ENCODE measurements at places on chromosomes 7 and 10.

- no peak for DNase-seq
These were observed 633.9 kb upstream of the POT1 start for GRCh38 chr7:125563557-125563956.

DNA sequence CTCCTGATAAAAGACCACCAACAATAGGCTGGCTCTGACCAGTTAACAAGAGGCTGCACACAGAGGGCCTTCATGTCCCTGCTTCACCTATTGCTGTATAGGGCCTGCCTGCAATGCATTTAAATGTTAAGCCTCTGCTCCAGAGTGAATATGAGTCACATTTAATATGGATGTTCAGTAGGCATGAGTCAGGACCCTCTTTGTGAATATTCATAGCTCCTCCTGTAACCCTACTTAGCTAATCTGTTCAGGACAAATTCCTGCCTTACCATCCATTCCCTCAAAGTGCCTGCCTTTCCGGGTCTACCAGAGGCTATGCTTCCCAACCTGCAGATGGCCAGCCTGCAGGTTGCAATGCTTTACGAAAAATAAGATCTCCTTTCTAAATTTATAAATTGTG is 32.5 kb downstream of the ARHGAP22 start:
- no peak for DNase-seq

GRCh38 chr7:55104712-55105433 is 86.1 kb downstream of the EGFR start:
- DNase-seq, result no peak

GRCh38 chr7:1537535-1538412 is 7.3 kb downstream of the MAFK start:
- DNase-seq, result peak; percentile 87

- no peak for DNase-seq
These were observed 9.9 kb upstream of the MYO1G start for GRCh38 chr7:44988701-44989100.

GRCh38 chr7:2687338-2687869 is 598 bp upstream of the AMZ1 start:
- no peak for DNase-seq

DNA sequence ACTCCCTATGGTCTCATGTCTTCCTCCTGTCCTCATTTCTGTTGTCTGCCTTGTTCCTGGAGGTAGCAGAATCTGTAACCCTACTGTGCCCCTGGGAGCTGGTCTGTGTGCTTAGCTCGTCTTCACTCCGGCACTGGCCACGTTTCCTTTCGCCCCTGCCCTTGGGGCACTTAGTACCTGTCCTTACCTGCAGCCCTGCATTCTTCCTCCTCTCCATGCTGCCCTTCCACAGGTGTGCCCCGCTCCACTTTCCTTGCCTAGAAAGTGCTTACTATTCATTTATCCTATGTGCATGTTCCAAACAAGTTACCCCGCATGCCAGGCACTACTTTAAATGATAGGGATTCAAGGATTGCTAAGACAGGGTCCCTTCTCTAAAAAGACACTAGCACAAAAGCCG is 199.9 kb upstream of the ZMIZ1 start:
- DNase-seq, result no peak

GRCh38 chr7:36945612-36946400 is 221.5 kb upstream of the AOAH start:
- DNase-seq, result no peak

GRCh38 chr7:128672927-128673517 is 930 bp downstream of the GARIN1A start:
- DNase-seq, result no peak

DNA sequence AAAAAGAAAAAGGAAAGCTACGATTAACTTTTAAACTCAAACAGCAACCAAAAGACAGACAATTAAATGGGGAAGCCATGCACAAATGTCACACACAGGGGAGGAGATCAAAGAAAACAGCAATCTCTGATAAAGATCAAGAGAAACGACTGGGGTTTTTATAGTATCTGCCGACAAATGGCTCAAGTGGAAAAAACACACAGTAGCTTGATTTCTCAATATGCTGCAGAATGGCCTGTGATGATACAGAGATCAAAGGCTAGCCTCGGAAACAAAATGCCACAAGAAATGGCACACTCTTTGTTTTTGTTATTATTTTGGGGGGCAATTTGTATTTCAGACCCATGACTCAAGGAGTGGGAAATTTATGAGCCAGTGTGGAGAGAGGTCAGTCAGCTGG is 126.1 kb downstream of the TEX36 start:
- no peak for DNase-seq

DNA sequence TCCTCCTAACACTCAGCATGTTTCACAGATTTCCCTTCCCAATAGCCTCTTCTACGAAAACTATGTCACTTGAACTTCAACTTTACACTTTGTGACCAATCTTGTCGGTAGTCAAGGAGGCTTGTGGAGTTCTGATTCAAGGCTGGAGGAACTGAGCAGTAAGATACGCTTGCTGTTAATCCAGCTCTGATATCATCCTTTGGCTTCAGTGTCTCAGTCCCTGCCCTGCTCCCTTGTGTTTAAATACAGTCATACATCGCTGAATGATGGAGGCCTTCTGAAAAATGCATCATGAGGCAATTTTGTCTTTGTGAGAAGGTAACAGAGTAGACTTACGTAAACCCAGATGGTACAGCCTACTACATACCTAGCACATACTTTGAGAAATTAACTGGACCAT is 173.6 kb downstream of the RNF133 start:
- DNase-seq, result no peak

DNA sequence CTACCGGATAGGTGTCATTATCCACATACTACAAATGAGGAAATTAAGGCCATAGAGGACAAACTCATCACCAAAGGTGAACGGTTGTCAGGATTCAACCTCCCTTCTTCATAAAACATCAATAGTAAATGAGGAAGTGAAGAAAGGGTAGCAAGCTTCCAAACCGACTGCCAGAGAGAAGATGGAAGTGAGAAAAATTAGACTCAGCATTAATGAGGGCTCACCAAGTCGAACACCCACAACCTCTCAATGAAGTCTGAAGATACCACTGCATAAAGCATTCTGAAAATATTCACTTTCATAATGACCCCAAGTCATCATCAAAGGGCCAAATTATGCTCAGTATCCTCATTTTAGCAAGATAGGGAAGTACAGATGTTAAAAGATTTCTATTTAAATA is 29.6 kb downstream of the ABCB4 start:
- no peak for DNase-seq

GRCh38 chr10:132133449-132134240 is 53.1 kb upstream of the DPYSL4 start:
- no peak for DNase-seq

DNA sequence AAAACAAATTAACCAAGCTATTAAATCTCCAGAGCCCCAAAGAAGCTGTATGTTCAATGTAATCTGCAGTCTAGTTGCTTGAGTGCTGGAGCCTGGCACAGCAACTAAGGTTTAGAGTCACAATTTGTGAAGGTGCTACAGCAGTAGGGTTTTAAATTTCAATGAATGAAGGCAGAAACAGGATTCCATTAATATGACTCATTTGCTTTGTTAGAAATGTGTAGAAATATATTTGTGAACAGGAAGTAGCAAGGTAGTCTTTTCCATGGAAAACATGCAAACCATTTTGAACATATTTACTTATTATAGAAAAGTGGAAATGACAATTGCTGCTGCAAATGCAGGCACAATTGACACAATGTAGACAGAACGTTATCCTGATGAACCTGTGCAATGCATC is 149.0 kb upstream of the STEAP4 start:
- DNase-seq, result no peak

- no peak for DNase-seq
These were observed 110.1 kb downstream of the CYTH3 start for GRCh38 chr7:6162331-6162620.

- DNase-seq, result no peak
These were observed 674.5 kb upstream of the GALNT17 start for GRCh38 chr7:70457482-70457881.

DNA sequence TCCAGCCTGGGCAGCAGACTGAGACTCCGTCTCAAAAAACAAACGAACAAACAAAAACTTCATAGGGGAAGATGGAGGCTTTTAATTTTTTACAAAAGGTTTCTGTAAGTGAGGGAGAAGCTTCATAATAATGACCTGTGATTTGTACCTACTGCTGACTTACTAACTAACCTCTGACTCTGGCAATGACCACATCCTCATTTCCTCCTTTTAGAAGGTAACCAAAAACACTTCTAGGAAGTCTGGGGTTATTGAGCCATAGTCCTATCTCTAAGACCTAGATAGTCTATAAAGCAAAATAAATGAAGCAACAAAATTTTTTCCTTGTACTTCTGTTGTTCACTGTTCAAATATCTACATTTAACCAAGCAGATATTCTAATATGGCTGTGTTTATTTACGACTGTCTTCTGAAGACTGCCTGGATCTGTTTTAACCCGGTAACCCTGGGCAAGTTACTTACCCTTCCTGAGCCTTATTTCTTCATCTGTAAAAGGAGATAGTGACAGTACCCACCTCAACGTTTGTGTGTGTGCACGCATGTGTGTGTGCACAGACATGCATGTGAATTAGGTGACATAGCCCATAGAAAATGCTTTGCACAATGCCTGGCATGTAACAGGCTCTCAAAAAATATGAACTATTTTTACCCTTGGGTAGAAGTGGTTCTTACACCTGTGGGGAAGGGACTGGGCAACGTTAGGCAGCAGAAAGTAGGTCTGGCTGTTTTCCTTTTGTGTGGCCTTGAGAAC is 30.8 kb upstream of the SMNDC1 start:
- no peak for DNase-seq

DNA sequence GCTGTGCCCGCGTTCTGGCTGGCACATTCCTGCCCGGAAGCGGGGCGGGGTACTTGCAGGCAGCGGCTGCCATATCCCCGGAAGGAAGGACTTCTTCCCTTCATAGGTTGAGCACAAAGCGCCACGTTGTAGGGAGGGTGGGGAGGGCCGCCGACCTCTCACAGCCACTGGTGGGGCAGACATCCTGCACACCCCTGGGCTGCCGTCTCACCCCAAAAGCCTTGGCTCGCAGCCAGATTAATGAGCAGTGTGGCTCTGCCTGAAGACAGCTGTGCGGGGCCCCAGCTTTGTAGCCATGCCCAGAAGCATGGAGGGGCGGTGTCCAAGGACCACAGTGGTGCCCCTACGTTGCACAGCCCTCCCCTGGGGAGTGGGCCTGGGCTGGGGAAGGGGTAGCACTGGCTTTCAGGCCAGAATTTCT is 54.3 kb upstream of the DPYSL4 start:
- no peak for DNase-seq

DNA sequence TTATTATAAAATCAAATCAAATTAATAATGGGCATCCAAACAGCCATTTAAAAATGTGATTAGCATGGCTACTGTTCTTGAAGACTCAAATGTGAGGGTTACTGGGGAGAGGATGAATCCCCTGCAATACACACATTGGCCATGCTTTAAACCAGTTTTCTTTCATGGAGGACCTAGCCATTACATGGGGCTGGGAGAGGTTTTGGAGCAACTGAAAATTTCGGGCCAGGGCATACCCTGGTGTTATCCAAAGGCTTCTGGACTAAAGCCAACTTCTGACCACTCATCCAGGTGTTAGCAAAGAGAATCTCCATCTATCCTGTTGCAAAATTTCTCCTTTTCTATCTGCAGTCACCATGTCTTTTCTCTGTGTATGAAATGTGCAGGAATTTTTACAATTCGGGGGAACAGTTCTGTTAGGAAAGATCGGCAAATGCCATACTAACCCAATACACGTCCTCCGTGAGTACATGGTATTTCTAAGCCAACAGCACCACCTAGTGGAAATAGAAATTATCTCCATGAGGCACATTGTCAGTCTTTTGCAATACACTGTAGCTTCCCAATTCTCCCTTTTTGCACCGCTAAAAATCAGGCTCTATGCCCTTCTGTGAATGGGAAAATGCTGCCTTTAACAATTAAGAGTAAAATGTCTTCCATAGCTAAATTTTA is 47.0 kb upstream of the ZNF107 start:
- DNase-seq, result peak; percentile 45

GRCh38 chr10:10658172-10658785 is 359.4 kb upstream of the CELF2 start:
- no peak for DNase-seq

All from hematopoietic multipotent progenitor cell treated with erythropoietin and hydrocortisone succinate and interleukin-3 and kit ligand, for 15 days (in vitro differentiated cells).